Stimulated activated CD4-positive, alpha-beta T cell treated with anti-CD3 and anti-CD28 coated beads, Interleukin-15, amount 100 ng/mL, for 48 hours (primary cell): ENCODE measurements at places on chromosomes 4 and X.
A peak's percentile ranks its signal among the peaks of the same experiment; 100 is the strongest.

DNA sequence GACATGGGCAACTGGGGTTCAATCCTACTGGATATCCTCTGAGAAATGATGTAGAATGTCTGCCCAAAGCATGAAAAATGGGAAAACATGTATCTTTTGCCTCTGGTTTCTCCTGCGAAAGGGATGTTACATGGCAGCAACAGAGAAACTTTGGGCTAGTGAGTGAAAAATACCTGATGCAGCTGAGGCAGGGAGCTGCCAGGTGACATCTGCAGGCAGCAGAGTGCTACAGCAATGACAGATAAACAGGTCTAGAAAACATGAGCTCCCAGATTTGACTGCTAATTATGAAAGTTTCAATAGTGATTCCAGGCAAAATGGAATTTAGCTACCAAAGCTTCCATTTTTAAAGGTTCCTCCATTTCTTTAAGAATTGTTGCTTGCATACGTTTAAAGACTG lies 4.8 kb upstream of the CXCL1 start:
- DNase-seq, result no peak

DNA sequence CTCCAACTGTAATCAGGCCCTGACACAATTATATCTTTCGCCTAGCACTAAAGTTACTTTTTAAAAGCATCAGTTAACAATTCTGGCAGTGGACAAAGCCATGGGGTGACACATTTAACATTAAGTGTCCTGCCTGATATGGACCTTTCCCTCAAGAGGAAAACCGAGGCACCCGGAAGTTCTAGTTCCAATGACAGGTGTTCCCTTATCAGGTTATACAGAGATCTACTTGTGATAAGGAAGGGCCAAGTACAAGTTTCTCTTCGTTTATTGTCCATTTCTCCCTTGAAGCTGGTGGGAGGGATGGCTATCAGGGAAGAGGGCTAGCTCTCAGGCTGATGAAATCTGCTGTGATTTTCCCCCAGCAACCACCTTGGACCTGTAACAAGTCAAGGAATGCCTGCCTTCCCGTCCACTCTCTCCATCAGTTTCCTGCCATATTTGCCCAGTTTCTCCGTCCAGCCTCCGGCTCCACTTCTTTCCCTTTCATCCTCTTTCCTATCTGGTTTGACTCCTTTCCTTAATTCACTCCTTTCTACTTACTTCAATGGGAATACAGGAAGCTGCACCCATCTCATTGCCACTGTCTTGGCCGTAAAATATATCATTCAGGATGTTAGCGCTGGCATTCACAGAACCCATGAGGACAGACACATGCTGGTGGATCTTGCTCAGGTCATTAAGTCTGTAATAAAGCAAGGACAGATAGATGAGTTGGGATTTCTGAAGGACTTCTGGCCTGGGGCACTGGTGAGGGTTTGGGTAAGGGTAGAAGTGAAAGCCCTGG lies 95.0 kb downstream of the DGKK start:
- no peak for DNase-seq

DNA sequence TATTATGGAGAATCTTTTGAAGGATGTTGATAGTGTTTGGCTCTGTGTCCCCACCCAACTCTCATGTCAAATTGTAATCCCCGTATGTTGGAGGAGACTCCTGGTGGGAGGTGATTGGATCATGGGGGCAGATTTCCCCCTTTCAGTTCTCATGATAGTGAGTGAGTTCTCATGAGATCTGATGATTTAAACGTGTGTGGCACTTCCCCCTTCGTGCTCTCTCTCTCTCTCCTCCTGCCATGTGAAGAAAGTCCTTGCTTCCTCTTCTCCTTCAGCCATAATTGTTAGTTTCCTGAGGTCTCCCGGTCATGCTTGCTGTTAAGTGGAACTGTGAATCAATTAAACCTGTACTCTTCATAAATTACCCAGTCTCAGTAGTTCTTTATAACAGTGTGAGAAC lies 166.1 kb upstream of the NUDT6 start:
- DNase-seq, result no peak

DNA sequence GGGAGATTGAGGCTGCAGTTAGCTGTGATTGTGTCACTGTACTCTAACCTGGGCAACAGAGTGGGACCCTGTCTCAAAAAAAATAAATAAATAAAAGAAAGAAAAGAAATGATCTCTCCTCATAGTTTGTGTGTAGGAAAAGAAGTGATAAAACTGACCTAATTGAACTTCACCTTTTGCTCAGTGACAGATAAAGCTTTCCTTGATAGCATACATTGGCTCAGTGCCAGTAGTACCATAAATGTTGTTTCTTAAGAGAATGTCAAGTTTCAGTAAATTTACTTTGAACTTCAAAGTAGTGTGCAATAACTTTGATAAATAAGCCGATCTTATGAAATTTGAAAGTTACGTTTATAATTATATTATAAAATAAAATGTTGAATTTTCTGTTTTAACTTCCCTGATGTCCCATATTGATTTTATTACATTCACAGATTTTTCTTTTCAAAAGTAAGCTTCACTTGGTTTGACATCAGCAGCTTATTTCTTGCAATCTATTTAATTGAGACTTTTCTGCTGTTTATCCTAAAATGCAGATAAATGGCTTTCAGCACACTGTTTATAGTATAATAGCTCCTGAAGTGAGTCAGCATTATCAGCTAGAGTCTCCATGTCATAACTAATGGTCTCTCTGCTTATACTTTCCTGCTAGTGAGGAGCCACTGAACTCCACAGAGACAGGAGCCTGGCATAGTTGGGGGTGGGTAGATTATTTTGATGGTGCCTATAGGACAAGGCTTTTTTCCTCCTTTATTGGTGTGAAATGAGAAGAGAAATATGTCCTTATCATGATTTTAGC lies 330.1 kb downstream of the BMPR1B start:
- DNase-seq, result no peak

DNA sequence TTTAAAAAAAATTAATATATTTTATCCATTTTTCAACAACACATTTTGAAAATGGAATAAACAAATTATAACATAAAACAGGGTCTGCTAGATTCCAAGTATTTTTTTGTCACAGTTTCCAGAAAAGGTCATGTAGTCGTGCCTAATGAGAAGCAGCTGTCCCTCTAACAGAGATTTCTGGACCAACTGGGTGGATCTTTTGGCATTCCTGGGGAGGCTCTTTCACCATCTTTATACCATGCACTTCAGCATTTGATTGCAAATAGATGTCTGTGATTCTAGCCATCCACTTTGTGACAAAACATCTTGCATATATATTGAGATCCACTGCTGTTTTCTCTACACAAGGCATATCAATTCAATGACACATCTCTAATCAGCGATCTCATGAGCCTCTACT lies 210.7 kb upstream of the LDB2 start:
- DNase-seq, result no peak

- no peak for DNase-seq
Observed at GRCh38 chr4:19883841-19884240, 367.9 kb upstream of the SLIT2 start.

DNA sequence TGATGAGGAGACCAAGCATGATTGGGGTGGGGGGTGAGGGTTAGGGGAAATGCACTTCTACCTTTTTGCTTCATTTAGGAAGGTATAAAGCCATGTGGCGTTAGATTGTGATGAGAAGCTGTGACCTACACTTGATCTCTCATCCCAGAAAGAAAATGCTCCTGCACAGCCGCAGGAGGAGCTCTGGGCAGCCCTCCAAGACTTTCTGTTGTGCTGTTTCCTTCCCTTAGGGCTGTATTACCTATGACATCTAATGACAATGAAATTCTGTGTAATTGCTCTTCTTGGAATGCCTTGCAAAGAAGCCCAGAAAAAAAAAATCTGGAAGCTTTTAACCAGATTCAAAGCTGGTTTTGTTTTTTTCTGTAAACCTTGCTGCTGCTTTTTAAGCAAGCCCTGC lies 13.4 kb downstream of the PRPS2 start:
- DNase-seq, result no peak

DNA sequence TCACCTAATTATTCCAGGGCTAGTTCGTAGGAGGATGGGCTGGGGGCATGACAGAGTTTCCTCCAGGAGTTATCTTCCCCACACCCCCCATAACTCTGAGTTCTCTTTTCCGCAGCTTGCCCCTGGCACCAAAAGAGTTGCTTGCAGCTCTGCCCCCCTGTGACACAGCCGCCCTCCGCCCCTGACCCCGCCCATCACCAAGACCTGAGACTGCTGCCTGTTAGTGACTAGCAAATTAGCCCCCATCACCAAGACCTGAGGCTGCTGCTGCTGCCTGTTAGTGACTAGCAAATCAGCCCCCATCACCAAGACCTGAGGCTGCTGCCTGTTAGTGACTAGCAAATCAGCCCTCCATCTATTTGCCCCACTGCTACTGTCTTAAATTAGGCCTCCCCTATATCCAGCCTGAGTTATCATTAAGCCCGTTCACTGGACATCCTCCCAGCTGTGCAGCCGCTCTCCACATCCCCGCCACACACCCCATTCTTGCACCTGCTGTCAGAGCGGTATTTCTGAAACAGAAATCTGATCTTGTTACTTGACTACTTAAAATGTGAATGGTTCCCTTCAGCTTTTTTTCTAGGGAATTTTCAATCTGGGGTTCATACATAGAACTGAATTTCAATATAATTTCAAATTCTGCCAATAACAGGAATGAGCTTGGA lies 1.5 kb upstream of the PAPSS1 start:
- peak; percentile 19 for DNase-seq

DNA sequence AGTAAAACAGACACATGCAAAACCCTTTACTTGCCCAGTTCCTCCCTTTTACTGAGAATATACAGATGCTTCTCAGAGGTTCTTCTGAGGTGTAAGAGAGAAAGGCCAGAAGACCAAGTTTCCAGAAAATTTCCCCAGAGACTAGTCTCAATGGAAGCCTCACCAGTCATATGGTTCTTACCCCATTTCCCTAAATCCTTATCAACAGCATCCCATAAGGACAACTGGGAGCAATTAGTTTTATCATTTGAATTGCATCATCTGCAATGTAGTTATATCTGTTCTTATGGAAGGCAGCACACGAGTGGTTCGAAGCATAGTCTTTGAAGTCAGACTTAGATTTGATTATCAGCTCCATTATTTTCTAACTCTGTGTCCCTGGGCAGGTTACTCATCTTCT lies 203.6 kb upstream of the PPARGC1A start:
- DNase-seq, result no peak

DNA sequence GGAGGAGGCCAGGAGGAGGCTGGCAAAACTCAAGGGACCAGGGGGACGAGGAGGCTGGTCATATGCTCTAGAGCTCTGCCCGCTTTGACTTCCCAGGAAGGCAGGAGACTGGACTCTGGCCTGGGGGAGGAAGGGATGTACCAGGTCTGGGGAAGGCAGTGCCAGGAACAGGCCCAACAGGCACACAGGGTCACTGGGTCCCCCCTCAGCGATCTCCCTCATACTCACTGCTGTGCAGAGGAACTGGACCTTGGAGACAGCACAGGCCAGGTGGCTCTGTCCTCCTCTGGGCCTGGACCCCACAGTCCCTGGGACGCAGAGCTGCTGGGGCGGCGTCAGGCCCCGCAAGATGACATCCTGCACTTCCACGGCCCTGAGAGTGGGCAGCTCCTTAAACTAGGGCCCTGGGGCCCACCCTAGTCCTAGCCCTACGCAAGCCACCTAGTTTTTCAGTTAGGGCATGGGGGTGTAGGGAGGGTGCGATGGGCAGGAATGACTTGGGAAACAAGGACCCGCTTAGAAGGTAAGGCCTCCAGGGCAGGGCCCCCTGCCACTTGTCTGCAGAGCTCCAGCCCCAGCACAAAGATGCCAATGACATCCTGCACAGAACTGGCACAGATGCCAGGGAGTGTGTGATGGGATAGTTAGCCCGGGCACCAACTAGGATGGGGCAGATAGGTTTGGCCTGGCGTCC lies 59.5 kb downstream of the HTRA3 start:
- no peak for DNase-seq

GRCh38 chr4:5878359-5878758 lies 14.5 kb downstream of the CRMP1 start:
- no peak for DNase-seq

DNA sequence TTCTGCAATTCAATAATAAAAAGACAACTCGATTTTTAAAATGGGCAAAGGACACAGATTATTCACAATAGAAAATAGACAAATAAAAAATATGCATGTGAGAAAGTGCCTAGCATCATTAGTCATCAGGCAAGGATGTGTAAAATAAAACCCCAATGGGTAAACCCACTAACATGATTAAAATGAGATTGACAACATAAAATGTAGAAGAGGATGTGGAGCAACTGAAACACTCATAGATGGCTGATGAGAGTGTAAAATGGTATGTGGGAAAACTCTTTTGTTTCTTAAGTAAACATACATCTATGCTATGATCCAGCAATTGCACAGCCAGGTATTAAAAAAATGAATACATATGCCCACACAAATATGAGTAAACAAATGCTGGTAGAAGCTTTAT lies 177.6 kb downstream of the IQCM start:
- DNase-seq, result no peak

- no peak for DNase-seq
Observed at GRCh38 chr4:149754526-149754925, 61.1 kb downstream of the IQCM start.

DNA sequence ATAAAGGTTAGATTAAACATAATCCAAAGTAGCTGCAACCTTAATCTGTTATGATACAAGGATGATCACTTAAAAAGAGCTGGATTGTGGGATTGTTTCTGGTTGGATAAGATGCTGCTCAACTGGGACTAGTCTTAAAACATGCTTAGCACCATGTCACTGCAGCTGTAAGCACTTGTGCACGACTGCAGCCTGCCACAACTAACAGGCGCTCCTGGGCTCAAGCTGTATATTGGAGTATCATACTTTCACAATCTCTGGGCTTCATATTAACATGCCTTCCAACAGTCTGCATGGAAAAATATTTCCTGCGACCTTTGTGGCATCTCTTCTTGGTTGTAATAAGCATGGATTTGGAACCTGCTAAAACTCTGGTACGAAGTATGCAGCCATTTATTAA lies 493.0 kb upstream of the PITX2 start:
- DNase-seq, result no peak

DNA sequence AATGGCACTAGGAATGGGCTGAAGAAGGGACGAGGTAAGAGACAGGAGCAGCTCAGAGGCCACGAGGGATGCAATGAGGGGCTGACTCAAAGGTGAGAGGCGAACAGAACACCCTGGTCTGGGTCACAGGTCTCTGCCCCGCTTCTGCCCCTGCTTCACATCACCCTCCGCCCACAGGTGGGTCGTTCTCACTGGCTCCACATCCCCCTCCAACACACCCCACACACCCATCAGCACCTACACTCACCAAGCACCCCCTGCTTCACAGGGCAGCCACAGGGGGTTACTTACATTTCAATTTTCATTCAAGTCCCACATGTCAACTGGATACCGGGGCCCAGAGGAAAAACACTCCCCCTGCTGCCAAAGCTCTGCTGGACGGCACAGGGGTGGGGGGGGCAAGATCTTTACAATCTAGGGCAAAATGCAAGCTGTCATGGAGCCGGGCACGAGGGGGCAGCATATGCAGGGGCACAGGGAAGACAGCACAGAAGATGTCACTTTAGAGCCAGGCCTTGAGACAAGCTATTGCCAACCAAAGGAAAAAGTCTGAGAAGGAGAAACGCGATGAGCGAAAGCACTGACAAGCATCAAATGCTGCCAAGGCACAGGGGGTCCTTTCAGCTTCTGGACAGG lies 94.0 kb downstream of the AFAP1 start:
- no peak for DNase-seq
